Mesenchymal stem cell (in vitro differentiated cells and primary cell): ENCODE measurements at places on chromosomes 6 and 20.

GRCh38 chr6:143561105-143561704, 49.7 kb upstream of the FUCA2 start:
- no peak for DNase-seq

GRCh38 chr6:23953976-23954375, 172.0 kb upstream of the NRSN1 start:
- no peak for DNase-seq

DNA sequence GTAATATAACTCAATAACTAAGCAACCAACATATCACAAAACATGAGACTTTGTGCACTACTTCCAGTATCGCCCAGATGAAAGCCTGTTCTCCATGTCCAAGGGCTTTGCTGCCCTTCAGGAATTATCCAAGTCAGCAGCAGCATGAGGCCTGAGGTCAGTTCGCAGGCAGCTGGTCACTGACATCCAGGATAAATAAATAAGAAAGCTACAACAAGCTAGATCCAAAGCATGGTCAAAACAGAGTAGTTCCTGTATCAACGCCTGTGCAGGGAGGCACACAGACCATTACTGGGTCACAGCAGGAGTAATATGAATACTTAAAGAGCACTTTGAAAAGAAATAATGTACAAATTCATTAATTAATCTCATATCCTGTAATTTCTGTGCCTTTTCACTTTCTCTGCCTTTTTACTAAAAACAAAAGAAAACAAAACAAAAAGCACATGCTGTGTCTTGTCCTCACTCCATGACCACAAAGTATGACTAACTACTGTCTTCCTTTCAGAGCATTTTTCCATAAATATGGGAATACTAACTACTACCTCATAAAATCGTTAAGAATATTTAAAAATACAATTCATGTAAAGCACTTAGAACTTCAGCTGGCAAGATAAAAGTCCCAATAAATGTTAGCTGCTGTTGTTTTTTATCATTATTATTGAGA, 374.9 kb upstream of the IRAK1BP1 start:
- DNase-seq, result peak; percentile 43

DNA sequence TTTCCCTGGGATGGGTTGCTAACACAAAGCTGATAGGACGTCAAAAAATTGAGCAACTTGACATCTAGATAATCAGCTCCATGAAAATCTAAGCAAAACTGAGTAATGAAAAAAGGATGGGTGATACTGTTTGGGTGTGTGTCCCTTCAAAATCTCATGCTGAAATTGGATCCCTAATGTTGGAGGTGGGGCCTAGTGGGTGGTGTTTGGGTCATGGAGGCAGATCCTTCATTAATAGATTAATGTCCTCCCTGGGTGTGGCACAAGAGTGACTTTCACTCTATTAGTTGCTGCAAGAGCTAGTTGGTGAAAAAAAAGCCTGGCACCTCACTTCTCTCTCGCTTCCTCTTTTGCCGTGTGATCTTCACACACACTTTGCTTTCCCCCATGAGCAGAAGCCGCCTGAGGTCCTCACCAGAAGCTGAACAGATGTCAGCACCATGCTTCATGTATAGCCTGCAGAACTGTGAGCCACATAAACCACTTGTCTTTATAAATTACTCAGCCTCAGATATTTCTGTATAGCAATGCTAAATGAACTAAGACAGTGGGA, 160.9 kb downstream of the FRK start:
- no peak for DNase-seq

DNA sequence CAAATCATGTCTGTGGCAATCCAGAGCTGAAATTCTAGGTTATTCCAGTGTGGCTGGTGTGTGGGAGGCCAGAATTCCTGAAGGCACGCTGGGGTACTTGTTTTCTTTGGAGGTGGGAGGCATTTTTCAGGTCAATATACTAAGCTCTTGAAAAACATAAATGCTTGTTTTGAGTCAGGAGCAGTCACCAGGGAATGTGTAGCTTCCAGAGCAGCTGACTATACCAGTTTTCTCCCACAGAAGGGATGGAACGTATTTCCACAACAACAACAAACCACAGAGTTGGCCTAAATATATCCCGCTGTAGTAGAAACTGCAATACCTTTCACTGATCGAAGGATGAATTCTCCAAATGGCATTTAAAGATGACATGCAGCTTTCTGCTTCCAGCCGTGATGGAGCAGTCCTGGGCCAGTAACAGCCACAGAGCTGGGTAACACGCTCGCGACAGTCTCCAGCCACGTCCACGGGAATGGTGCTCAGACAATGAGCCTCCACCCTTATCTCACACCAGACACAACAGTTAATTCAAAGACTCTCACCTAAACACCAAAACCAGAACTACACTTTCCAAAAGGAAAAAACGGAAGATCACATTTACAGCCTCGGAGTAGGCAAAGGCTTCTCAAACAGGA, 23.2 kb downstream of the CHRNA4 start:
- DNase-seq, result no peak

DNA sequence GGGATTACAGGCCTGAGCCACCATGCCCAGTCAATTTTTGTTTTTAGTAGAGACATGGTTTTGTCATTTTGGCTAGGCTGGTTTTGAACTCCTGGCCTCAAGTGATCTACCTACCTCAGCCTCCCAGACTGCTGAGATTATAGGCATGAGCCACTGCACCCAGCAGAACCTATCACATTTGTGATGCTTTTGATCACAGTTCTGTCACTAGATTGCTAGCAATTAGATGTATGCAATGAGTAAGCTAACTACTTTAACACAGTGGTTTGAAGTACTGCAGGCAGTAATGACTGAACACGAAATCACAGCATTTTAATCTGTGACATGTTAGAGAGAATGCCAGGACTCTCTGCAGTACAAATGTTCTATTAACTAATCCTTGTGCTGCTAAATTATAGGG, 19.6 kb upstream of the SAMHD1 start:
- no peak for DNase-seq

GRCh38 chr6:153503810-153504209, 372.7 kb upstream of the RGS17 start:
- no peak for DNase-seq

GRCh38 chr6:85948481-85948880, 305.8 kb upstream of the SYNCRIP start:
- DNase-seq, result no peak

DNA sequence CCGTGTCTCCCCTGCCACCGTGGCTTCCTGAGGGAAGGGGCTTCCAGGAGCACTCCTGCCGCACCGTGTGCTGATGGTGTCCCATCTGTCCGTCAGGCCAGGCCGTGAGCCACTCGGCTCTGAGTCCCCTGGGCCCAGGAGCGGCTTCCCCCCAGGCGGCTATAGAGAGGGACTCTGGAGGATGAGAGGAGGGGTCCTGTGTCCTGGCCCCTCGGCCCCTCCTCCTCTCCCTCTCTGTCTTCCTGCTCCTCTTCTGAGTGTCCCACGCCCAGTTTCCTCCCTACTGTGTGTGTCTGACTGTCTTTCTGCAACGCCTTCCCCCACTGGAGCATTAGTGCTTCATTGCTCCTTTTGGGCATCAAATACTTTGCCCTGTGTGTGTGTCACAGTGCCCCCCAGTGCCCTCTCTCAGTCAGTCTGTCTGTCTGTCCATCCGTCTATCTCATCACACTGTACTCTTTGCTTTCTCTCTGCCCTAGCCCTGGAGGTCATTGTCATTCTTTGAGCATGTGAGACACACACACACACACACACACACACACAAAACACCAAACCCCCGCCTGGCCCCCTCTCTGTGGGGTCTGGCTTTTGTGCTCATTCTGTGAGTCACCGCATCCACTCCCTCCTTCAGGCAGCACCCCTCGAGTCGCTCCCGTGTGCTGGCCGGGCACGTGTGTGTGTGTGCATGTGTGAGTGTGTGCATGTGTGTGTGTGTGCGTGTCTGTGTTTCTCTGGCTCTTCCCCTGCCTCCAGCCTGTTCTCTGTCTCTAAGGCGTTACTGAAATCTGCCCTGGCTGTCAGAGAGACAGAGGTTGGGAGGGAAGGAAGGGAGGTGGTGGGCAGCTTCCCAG, 71.9 kb downstream of the SRC start:
- DNase-seq, result no peak

DNA sequence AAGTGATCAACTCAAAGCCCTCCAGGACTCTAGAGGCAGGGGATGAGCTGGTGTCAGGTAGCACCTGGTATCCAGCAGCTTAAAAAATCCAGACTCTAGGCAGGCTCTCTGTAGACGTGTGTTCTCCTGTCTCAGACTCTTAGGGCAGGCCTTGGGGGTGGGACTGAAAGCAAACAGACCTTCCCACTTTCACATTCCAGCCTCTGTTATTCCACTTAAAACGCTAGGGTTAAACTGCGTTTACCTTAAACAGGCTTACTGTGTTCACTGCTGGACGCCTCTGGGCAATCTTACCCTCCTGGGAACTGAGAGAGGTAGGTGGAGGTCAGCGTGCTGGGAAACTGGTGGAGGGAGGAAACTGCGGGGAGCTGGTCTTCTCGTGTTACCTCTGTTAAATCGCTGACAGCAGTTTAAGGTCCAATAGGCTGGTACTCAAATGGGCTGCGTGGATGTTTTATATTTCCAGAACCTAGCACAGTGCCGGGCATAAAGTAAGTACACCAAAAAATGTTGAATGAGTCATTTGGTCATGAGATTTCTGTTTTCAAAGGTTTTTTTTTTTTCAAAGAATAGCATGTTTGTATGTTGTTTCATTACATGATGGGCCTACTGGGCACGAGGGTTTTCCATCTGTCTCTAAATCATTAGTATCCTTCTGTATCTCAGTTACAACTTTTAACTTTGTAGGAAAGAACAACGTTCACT, at the start of gene GCNT2:
Gene GCNT2, plus strand, starts transcription at position 248 of the 705 bp plus-strand sequence. CDS start 7,561 bp downstream, outside the sequence.
- peak; percentile 75 for DNase-seq

- no peak for DNase-seq
Observed at GRCh38 chr6:131782764-131783163, 25.1 kb upstream of the ENPP1 start.

DNA sequence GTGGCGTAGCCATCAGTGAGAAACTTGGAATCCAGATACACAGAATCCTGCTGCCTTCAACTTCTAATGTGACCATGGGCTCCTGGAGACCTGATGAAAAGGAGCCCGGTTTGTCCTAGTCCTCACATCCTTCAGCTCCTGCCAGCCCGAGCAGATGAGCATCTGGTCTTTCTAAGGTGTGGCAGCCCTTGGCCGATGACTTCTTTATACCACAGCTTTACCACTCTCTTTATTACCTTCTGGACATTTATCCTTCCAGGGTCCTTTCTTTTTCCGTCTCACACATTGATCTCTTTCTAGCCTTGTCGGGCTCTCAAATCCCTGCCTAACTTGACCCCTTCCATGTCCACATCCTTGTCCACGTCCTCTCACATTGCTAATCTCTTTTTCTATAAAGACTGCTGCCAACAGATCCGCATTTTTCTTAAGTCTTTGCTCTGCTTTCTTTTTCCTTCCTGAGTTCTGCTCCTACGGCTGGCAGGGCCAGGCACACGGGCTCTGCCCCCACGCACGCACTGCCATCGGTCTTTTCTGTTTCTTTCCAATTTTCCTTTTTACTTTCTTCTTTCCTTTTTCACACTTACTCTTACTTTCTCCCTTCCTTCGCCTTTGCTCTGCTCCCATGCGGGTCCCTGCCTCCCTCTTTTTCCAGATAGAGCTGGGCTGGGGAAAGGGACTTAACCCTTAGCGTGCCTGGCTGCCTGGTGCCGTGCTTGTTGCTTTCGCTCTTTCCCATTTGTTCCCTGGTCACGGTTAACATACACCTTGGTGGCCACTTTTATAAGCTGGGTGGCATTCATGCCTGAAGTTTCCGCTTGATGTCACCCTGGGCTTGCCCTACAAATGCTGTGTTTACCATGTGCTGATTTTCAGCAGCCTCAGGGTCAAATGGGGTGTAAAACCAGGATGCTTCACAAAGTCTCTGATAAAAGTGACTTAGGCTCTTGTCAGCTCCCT, 9.4 kb upstream of the GMPR start:
- no peak for DNase-seq

DNA sequence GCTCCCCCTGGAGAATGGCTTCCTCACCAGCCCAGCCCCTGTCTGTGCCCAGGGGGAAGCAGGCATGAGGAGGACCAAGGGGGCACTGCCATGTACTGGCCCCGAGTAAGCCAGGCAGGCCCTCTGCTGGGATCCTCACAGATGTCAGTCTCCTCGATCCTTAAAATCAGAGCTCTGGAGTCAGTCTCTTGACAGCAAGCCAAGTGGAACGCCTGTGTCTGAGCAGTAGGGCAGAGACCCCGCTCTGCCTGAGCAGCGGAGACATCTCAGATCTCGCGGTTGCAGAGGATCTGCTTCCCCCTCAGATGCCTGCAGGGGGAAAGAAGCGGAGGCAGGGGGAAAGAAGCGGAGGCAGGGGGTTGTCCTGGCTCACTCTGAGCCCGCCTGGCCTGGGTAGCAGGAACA, 92.6 kb downstream of the SNX5 start:
- DNase-seq, result no peak

DNA sequence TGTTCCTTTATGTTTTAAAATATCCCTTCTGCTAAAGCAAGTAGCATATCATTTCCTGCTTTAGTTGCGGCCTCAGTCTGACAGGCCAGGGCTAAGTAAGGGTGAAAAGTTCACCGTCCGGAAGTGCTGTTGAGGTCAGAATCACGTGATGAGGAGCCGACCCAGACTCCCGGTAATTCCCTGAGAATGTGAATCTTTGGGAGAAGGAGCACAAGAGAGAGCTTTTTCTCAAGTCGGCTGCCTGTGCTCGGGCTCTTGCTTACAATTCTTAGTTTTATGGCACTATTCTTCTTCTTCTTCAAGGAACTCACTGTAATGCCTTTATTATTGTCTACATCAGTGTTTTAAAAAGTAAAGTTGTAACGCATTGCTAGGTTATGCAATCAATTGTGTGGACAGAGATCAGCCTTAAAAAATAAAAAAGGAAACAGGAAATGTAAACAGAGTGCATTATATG, 309.3 kb downstream of the PRL start:
- peak; percentile 94 for DNase-seq

DNA sequence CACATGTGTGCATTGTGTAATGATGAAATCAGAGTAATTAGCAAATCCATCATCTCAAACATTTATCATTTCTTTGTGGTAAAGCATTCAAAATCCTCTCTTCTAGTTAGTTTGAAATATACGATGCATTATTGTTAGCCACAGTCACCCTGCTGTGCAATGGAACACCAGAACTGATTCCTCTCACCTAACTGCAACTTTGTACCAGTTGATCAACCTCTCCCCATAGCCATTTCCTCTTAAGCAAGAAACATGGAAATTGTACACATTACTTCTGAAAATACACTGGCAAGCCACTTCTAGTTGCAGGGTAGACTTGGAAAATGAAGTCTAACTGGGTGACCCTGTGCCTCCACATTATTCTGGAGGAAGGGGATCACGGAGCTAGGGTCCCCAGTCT, 58.1 kb upstream of the ESR1 start:
- no peak for DNase-seq

- no peak for DNase-seq
Observed at GRCh38 chr20:2706688-2707352, 14.2 kb downstream of the EBF4 start.

- no peak for DNase-seq
Observed at GRCh38 chr6:5108536-5109150, 23.5 kb downstream of the PPP1R3G start.

DNA sequence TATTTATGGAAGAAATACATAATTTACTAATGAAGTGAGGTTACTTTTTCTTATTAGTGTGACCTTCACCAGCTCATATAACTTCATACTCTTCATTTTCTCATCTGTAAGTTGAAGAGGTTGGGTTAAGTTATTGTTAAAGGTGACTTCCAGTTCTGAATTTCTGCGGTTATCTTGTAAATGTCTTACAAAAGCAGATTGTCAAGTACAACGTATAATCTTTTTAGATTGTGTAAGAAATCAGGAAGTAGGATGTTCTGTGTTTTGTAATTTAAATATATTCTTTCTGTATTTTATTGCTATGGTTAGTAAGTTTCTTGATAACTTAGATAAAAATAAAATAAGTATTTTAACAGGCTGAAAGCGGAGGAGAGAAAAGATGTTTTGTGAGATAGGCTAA, 12.0 kb downstream of the WTAP start:
- DNase-seq, result no peak
